ENCODE measurements at places on chromosomes 11 and 22.

- no peak for DNase-seq
Measured at GRCh38 chr22:46761539-46762237, 762 bp upstream of the TBC1D22A start.

GRCh38 chr11:127972816-127973215 is 614.5 kb downstream of the ETS1 start:
- no peak for DNase-seq

DNA sequence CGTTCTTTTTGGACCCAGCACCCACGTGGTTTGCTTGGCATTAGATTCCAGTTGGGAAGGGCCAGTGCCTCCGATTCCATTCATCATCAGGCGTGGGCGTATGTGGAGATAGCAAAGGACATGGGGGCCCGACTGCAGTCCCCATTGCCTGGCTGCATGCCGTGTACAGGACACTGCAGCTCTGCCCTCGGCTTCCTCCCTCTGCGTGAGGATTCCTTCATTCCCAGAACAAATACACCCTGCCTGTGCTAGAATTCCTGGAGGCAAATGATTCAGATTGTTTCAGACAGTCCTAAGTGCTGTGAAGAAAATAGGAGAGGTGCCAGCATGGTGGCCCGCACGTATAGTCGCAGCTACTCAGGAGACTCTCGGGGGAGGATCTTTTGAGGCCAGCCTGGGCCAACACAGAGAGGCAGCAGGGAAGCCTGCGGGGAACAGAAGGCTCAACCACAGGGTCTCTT is 15.4 kb downstream of the DERL3 start:
- DNase-seq = no peak

DNA sequence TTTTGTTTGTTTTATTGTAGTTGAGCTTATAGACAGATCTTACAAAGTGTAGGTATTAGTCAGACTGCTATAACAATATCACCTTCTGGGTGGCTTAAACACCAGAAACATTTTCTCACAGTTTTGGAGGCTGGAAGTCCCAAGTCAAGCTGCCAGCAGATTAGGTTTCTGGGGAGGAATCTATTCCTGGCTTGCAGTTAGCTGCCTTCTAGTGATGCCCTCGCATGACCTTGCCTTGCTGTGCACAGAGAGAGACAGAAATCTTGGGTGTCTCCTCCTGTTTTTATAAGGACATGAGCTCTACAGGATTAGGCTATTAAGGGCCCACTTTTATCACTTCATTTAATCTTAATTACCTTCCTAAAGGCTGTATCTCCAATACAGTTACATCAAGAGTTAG is 1635.2 kb downstream of the FAM181B start:
- DNase-seq = no peak

DNA sequence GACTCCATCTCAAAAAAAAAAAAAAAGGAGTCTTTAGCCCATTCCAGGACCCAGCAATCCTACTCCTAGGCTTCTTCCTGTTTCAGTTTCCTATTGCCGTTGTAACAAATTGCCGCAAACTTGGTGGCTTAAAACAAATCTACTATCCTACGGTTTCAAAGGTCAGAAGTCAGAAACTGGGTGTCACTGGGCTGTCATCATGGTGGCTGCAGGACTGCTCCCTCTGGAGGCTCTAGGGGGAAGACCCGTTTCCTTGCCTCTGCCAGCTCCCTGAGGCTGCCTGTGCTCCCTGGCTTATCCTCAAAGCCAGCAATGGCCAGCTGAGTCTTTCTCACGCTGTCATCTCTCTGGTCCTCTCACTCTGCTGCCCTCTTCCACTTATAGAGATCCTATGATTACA is 8.7 kb upstream of the DAGLA start:
- no peak for DNase-seq
